Neural progenitor cell (in vitro differentiated cells): ENCODE measurements at places on chromosomes 16 and 17. TPM values are rescaled to one million over a fixed set of nuclear protein-coding genes. Genes with fewer than 3 reads are reported as not detected.

DNA sequence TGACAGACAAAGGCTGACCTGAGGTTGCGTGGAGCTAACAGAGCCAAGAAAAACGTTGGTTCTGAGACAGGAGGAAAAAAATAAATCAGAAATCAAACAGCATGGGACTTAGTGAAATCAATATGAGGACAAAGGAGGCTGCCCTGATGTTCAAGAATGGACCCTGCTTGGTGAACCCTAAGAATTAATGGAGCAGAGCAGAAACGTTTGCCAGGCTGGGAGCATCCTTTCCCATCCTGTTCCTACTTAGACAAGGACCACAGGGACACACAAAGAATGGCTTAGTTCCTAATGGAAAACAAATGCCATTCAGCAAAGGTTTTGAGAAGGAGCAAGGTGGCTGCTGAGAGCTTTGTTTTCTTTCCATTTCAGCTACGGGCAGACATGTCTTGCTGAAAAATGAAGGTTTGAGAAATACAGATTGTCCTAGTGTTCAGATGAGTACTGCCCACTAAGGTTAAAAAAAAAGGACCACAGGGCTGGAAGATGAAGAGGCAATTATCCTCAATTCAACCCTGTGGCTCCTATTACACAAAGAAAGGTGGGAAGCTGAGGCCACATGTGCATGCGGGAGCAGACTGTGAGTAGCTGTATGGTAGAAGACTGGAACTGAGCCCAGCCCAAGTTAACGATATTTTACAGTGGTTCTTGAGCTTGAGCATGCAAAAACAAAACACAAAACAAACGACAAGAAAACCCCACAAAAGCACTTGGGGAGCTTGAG, 230.1 kb downstream of the SLC39A11 start:
- DNase-seq, result peak; percentile 20

GRCh38 chr16:11290102-11290893, 9.2 kb upstream of the PRM1 start:
- DNase-seq, result no peak

GRCh38 chr16:51168755-51169154, 17.7 kb upstream of the SALL1 start:
- no peak for DNase-seq

GRCh38 chr16:75248142-75248535, 3.3 kb downstream of the BCAR1 start:
- no peak for DNase-seq

DNA sequence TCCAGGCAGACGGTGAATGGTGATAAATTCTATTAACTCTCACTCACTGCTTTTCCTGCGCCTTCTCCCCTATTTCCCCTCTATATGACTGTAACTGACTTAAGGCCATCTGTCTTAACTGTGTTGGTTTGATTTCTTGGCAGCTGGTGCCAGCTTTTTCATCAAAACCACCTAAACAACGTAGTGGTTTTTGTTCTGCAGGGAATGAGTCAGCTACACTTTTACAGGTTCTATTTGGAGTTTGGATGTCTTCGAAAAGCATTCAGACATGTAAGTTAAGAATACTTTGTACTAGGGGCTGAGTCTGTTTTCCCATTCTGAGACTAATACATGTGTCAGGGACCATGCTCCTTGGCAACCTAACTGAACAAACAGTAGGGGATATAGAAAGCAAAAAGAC, 8.5 kb downstream of the REXO5 start:
- DNase-seq, result no peak

GRCh38 chr17:65785109-65785508, 223.7 kb upstream of the AXIN2 start:
- no peak for DNase-seq

- DNase-seq, result no peak
Observed at GRCh38 chr17:73203788-73204479, 11.1 kb downstream of the COG1 start.

DNA sequence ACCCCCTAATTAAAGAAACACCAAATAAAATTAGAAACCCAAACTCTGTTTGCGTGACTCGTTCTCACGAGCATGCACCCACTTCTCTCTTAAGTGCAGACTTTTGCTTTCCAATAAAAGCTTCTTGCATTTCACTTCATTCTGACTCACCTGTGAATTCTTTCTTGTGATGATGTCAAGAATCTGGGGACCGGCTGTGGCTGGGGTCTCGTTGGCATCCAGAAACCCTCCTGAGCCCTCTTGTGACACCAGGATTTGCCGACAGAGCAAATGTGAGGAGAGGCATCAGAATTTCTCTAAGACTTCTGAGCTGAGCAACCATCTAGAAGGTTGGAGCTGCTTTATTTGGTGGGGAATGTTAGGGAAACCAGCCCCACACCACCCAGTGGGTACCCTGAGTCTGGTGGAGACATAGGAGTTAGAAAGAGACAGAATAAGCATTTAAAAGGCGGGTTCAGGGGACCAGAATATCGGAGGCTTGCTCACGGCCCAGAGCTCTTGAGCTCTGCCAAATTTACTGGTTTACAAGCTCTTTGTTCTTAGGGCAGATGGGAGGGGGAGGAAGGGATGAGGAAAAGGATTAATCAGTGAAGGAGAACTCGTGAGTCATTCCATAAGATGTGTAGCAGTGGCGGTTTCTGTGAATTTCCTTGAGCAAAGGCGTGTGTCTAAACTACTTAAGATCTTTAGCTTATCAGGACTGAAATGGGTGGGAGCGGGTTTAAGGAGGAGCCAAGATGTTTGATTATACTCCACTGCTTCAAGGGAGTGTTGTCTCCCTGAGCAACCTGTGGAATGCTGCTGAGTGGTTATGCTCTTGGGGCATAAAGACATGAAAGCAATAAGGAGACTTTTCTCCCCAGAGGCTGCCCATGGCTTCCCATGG, 24.2 kb upstream of the TMC5 start:
- peak; percentile 55 for DNase-seq

- DNase-seq, result no peak
Observed at GRCh38 chr16:84574191-84574590, 43.7 kb downstream of the COTL1 start.

DNA sequence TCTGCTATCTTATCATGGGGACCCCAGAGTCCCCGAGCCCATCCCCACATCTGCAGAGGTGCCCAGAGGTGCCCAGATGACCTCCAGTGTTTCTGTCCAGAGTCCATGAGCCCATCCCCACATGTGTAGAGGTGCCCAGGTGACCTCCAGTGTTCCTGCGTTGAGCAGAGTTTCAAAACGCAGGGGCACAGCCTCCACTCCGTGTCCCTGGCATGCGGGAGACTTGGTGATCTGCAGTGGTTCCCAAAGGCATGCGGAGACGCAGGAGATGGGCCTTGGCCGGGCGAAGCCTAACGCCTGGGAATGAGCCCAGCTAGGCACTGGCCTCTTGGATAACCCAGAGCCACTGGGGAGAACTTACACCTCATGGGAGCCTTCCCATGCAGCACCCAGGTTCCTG, 41.3 kb downstream of the COX4I1 start:
- DNase-seq, result no peak

GRCh38 chr16:84299734-84300440, 5.2 kb downstream of the WFDC1 start:
- DNase-seq, result no peak

GRCh38 chr16:86862595-86863280, 284.4 kb downstream of the FOXL1 start:
- DNase-seq, result no peak

DNA sequence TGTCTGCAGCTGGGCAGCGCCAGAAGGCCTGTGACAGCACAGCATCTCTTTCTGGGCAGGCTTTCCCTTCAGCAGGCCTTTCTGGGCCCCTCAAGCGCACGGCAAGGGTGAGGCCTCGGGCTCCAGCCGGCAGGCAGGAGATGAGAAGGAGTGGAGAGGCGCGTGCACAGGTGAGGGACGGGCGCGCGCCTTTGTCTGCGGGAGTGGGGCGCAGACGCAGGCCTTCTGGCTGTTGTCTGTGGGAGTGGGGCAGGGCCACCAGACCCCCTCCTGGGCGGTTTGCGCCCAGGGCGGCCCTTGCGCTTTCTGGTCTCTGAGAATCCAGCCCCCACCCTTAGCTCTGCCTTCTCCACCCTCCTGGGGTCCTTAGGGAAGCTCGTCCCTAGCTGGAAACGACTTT, 6.5 kb downstream of the ZNF205 start:
- DNase-seq, result no peak

- no peak for DNase-seq
Observed at GRCh38 chr16:31880322-31880979, 6.8 kb downstream of the ZNF267 start.

GRCh38 chr16:2473999-2474876, 689 bp upstream of the TBC1D24 start:
- peak; percentile 76 for DNase-seq

- no peak for DNase-seq
Observed at GRCh38 chr16:67547423-67548264, 14.7 kb upstream of the CTCF start.

DNA sequence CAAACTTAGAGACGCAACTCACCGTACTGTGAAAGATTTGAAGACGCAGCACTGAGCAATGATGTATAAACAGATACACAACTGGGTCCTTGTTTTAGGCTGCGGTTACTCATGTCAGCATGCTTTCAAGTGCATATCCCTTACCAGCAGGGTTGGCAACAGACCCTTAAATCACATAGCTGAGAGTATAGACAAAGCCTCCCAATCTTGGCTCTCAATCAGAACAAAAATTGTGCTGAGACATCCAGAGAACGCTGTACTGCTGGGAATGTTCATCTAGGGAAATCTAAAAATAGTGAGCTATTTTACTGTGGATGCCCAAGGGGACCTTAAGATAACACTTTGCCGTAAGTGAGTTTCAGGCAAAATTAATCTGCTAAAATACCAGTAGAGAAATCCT, 84.4 kb upstream of the NUDT7 start:
- DNase-seq, result no peak

DNA sequence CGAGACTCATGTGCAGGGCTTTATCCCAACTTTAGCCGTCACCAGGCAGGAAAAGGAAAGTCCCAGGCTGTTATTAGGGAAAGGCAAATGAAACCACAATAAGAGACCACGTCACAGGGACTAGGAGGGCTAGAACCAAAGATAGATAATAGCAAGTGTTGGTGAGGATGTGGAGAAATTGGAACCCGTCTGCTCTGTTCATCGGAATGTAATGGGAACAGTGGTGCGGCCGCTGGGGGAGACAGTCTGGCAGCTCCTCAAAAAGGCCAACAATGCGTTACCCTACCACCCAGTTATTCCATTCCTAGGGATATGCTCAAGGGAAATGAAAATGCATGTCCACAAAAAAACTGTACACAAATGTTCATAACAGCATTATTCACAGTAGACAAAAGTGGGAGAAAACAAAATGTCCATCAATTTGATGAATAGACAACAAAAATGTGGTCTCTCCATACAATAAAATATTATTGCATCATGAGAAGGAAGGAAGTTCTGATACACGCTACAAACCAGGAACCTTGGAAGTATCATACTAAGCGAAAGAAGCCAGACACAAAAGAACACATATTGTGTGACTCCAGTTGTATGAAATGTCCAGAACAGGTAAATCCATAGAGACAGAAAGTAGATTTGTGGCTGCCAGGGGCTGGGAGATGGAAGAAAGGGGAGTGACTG, 19.5 kb upstream of the USP10 start:
- DNase-seq, result no peak

DNA sequence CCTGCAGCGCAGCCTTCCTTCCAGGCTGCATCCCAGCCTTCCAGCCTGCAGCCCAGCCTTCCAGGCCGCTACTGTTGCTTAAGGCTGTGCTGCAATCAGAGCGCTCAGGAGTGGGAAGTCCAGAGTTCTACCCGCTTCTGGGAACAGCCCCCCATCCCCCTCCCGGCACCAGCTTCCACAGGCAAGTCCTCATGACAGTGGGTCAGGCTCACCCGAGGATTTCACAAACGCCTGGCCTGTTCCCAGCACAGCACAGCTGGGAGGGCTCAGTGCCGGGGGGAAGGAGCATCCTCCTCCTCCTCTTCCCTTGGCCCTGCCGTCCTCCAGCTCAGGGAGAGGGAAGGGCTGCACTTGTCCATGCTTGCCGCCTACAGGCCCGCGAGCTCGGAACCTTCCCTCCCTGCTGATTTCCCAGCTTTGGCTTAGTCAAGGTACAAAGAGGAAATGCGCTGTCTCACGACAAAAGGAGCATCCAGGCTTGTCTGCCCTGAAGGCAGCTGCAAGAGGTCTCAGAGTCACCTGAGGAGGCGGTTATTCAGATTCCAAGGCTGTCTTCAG, 8.3 kb downstream of the SOCS3 start:
- peak; percentile 84 for DNase-seq

- DNase-seq, result no peak
Observed at GRCh38 chr17:50037321-50038107, 18.4 kb upstream of the ITGA3 start.

DNA sequence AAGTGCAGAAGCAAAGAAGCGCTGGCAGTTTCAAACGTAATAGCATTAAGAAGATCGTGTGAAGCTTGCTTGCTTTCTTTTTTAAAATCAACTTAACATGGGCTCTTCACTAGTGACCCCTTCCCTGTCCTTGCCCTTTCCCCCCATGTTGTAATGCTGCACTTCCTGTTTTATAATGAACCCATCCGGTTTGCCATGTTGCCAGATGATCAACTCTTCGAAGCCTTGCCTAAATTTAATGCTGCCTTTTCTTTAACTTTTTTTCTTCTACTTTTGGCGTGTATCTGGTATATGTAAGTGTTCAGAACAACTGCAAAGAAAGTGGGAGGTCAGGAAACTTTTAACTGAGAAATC, 17.4 kb upstream of the RAB11FIP4 start:
- no peak for DNase-seq

Gene VASN
- total RNA-seq, result 3.1 and 7.5 TPM in 2 replicates

Gene CDRT15L2
- not detected in 2 replicates for total RNA-seq

Gene CORO6
- total RNA-seq, result 3.9 and 6.2 TPM in 2 replicates

Gene FNDC8
- total RNA-seq, result 0.25 TPM in 1 of 2 replicates, not detected in the other

Gene GRB7
- 6.0 and 8.0 TPM in 2 replicates for total RNA-seq

Gene HBQ1
- 3.8 TPM in 1 of 2 replicates, not detected in the other for total RNA-seq

Gene CACNG5
- total RNA-seq, result not detected in 2 replicates

Gene ABI3
- total RNA-seq, result not detected in 2 replicates

Gene PRKCA
- 1.7 and 2.1 TPM in 2 replicates for total RNA-seq

Gene SLC47A1
- total RNA-seq, result 1.9 and 2.1 TPM in 2 replicates

Gene SLFN12
- 6.8 and 7.2 TPM in 2 replicates for total RNA-seq

Gene SLC26A11
- 7.9 and 24.1 TPM in 2 replicates for total RNA-seq

Gene MIEF2
- 8.1 and 23.2 TPM in 2 replicates for total RNA-seq

Gene SEZ6
- 1.5 and 4.9 TPM in 2 replicates for total RNA-seq
